ENCODE measurements at places on chromosomes 2 and 18.

GRCh38 chr2:82344670-82345069 is 2040.1 kb upstream of the LRRTM1 start:
- DNase-seq: no peak

DNA sequence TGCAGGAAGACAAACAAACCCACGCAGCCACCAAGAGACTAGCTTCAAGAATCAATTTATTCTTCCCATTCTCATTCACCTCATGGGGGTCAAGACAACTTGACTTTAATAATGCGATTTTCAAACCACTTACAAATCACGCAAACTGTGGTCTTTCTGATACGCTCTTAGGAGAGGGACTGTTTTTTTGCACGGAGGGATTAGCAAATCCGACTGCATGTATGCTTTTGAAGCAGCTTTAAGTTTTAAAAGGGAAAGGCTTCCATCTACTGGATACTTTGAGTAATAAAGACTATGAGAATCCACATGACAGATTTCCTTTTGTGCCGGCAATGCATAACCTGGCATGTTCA is 322.9 kb upstream of the KCNJ3 start:
- no peak for DNase-seq

GRCh38 chr2:128371248-128371630 is 52.6 kb upstream of the HS6ST1 start:
- no peak for DNase-seq

GRCh38 chr18:11849841-11850634 is 1.2 kb upstream of the CHMP1B start:
- DNase-seq: peak; percentile 27

DNA sequence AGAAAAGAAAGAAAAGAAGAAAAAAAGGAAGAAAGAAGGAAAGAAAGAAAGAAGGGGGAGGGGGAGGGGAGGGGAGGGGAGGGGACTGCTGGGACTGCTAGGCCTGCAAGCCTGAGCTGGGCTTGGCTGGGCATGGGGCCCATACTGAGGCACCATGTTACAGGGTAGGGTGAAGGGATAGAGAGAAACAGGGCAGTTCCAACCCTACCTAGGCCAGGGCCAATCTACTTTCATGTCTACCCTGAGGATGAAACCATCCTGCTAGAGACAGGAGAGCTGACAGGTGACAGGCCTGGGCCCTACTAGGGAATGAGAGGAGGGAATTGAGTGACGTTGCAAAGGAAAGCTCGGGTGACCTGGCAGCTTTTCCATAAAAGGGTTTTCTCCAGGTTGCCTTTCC is 41.7 kb downstream of the TEX44 start:
- DNase-seq: no peak

DNA sequence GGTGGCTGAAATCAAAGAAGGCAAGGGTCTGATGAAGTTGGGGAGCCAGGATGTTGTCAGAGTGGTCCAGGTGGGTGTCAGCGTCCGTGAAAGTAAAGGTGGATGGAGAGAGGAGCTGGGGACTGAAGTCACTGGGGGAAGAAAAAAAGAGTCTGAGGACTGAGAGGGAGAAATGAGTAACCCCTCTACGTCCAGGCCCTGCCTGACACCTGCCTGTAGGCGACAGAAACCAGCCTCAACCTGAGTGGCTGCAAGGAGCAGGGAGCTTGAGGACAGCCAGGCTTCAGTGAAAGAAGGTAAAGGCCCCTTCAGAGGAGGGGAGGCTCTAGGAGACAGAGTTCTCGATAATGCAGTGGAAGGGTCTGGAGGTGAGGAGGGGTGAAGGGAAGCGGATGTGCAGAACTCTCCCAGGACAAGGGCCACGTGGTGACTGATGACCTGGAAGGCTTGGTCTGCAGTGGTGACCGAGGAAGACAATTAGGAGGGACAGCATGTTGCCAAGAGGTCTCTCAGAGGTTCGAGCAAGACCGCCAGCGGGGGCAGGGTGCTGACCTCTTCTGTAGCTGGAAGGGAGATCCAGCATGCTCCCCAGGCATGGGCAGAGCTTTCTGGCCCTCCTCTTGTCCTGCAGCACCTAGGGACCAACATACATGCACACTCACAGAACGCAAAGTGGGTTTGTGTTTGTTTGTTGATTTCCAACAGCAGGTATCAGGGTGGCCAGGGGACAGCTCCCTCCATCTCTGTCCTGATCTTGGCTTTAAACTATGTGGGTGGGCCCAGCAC is 86.6 kb upstream of the TMEM247 start:
- no peak for DNase-seq

DNA sequence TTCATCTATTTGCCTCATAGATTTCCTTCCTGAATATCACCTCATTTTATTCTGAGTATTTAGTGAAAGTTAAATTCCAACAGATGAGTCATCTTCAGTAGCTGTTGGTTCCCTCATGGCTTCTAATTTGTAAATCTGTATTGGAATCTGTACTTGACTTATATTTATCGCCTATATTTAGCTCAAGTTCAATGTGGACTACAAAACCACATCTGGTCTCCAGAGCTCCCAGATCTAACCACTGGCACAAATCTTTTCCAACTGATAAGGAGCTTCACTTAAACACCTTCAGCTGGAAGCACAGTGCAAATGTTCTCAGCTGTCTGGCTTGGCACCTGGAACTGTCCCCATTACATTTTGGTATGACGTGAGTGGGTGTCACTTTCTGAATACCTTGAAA is 82.8 kb upstream of the DSEL start:
- no peak for DNase-seq

- DNase-seq: no peak
These were observed 59.4 kb upstream of the BZW1 start for GRCh38 chr2:200752332-200752731.

GRCh38 chr2:128550389-128550788 is 231.7 kb upstream of the HS6ST1 start:
- DNase-seq: no peak

- no peak for DNase-seq
These were observed 59.6 kb downstream of the TRPM8 start for GRCh38 chr2:233976690-233977294.

- DNase-seq: no peak
These were observed 168.1 kb downstream of the NRXN1 start for GRCh38 chr2:50863856-50864255.

GRCh38 chr2:237904831-237905599 is 45.6 kb downstream of the RAMP1 start:
- DNase-seq: no peak

GRCh38 chr2:217413193-217413592 is 553.3 kb upstream of the TNP1 start:
- no peak for DNase-seq

DNA sequence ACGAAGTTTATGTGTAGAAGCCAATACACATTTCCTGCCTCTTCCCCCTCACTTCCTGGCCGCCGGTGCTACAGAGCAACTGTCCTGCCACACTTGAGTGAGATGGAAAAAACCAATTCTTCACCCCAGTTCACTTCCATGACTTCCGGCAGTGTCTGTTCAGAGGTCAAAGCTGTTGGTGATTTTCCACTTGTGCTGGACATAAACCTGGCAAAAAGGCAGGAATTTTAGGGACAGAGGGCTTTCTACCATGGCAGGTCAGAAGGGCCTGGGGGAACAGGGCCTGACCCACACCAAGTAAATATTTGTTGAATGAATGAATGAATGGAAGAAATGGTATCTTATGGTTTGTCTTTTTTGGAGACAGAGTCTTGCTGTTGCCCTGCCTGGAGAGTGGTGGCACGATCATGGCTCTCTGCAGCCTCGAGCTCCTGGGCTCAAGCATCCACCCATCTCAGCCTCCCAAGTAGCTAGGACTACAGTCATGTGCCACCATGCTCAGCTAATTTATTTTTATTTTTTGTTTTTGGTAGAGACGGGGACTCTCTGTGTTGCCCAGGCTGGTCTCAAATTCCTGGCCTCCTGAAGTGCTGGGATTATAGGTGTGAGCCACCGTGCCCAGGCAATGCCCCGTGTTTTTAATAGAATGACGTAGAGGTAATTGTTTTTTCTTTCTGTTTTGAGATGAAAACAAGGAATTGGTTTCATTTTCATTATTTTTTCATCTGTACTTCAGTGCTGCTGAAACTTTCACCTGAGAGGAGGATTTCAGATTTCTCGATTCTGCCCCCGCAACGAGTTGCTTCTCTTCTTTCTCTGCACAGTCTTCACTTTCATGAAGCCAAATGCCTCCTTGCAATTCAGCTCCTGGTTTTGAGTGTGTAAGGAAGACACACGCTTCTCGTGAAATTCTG is 48.0 kb upstream of the LPIN2 start:
- DNase-seq: no peak

- DNase-seq: no peak
These were observed 67.5 kb downstream of the EVA1A start for GRCh38 chr2:75493230-75493629.

GRCh38 chr2:149894760-149895159 is 307.2 kb upstream of the MMADHC start:
- no peak for DNase-seq

DNA sequence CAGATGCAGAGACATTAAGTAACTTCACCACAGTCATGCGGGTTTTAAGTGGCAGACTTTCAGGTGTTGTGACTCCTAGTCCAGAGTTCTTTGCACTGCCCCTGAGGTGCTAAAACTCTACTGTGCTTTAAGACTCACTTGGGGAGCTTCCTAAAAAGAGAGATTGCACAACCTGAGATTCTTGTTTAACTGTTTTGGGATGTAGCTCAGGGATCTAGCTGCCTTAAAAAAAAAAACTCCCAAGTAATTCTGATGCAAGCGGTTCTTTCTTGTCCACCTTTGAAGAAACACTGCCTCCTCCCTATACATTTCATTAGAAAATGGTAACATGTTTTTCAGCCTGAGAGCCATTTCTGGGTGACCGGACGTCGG is 13.0 kb downstream of the IL37 start:
- no peak for DNase-seq

DNA sequence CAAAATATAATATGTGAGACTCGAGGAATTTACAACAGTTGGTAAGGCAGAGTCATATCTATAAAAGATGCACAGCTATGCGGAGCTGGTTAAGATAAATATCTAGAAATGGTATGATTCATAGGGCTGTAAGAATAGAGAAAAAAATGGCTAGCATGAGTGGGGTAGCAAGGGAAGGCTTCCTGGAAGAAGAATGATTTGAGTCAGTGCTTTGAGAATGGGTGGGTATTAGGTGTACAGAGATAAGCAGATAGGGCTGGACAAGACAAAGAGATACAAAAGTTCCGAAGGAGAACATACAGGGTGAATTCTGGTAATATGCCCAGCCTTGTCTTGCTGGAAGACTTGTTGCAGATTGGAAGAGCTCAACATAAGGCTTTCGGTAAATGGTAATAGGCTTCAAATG is 291.5 kb upstream of the CCDC68 start:
- DNase-seq: no peak

- no peak for DNase-seq
These were observed 122.9 kb downstream of the ZNF521 start for GRCh38 chr18:25229081-25229480.

DNA sequence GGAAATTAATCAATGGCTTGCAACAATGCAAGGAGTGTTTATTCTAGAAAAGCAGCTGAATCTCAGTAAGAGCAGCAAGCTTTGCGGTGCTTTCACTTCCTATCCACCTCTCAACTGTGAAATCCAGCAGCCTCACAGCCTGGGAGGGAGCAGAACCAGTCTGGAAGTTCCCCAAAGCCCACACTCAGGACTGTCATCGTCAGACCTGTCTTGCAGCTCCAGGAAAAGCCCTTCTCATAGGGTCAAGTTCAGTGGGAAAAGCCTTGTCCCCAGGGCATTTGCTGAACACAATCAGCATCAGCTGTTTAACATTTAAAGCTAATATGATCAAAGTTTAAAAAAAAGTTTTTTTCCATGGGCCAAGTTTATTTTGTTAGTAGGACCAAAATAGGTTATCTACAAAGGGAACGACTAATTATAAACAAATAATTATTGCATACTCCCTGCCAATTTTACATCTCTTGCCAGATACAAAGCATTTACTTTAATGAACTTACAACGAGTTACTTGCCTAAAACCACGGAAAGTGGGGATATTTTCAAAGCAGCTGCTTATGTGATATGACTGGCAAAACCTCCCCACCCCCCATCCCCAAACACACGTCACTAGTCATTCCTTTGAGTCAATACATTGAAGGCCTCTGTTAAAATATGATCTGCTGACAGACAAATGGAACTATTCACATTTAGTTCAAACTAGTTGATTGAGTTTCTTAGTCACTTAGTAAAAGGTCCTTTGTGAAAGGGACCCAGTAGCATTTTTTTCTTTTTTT is 36.8 kb downstream of the PARD6G start:
- no peak for DNase-seq

GRCh38 chr2:39142904-39143605 is 22.2 kb upstream of the SOS1 start:
- DNase-seq: no peak

DNA sequence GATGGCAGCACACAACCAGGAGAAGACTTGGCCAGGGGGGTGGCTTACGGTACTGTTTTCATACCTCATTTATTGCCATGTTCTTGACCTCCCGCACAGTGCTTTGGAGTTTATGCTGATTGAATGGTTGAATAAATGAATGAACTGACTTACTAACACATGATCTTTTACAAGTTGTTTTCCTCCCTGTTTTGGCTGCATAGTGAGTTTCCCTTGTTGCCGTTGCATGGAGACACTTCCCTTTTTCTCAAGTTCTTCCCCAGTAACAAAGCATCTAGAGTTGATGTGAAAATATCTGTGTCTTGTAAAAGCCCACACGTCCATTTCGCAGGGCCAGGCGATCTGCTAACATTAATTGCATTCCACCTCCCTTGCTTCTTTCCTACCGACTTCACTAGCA is 35.7 kb upstream of the RAB1A start:
- no peak for DNase-seq

DNA sequence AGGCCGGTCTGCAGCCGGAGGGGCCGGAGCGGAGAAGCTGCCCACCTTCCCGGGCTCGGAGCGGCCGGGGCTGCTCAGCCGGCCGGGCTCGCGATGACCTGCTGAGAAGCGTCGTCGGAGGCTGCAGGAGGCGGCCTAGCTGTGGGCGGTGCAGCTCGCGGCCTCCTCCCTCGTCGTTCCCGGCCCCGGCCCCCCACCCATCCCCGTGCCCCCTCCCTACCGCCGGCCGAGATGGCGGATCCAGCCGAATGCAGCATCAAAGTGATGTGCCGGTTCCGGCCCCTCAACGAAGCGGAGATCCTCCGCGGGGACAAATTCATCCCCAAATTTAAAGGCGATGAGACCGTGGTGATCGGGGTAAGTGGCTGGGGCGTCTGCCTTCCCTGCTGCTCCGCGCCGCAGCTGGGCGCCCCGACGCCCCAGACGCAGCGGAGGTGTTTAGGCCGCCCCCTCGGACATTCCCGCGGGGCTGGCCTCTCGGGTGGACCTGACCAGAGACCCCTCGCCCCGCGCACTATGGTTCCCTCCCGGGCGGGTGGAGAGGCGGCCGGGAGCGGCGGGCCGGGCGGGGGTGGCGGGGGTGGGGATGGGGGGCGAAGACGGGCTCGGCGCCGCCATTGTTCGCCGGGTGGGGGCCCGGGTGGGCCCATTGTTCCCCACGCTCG is 492 bp downstream of the KIF5C start:
- DNase-seq: no peak

GRCh38 chr2:7950035-7950612 is 731.7 kb upstream of the ID2 start:
- DNase-seq: no peak

- peak; percentile 17 for DNase-seq
These were observed 26.8 kb upstream of the MYO1B start for GRCh38 chr2:191218292-191218898.

GRCh38 chr2:15554525-15555218 is 6.5 kb downstream of the NBAS start:
- no peak for DNase-seq

- DNase-seq: no peak
These were observed 136.5 kb downstream of the TXNL1 start for GRCh38 chr18:56501896-56502295.

- DNase-seq: no peak
These were observed 77.0 kb downstream of the NRP2 start for GRCh38 chr2:205759257-205759656.

GRCh38 chr2:57973621-57974186 is 72.9 kb upstream of the VRK2 start:
- DNase-seq: no peak

Data from stimulated activated CD8-positive, alpha-beta memory T cell treated with anti-CD3 and anti-CD28 coated beads, Interleukin-4, amount 100 ng/mL, for 4 hours (primary cell).